Caudate nucleus (tissue), 63 donors: ENCODE measurements at places on chromosomes 5 and 9.

DNA sequence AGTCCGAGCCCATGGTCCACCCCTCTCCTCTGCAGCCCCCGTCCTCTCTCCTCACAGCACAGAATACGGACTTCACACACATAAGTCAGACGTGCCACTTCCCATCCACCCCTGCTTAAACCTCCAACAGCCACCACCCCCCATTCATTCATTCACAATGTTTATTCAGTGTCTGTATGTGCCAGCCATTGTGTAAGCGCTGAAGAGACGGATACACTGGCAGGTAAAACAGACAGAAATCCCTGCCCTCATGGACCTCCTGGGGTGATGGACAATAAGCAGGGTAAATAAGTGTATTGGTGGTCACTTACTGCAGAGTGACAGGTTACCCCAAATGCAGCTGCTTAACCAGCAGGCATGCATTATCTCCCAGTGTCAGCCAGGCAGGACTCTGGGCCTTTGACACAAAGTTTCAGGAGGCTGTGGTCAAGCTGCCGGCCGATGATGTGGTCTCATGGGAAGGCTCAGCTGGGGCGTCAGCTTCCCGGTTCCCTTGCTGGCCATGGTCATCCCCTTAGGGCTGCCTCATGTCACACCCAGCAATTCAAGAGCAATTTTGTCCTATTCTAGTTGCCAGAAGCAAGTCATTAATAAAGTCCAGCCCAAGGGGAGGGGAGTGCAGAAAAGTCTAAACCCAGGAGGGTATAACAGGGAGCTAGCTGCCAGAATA is 1.8 kb upstream of the PAXX start:
- DNase-seq = no peak

DNA sequence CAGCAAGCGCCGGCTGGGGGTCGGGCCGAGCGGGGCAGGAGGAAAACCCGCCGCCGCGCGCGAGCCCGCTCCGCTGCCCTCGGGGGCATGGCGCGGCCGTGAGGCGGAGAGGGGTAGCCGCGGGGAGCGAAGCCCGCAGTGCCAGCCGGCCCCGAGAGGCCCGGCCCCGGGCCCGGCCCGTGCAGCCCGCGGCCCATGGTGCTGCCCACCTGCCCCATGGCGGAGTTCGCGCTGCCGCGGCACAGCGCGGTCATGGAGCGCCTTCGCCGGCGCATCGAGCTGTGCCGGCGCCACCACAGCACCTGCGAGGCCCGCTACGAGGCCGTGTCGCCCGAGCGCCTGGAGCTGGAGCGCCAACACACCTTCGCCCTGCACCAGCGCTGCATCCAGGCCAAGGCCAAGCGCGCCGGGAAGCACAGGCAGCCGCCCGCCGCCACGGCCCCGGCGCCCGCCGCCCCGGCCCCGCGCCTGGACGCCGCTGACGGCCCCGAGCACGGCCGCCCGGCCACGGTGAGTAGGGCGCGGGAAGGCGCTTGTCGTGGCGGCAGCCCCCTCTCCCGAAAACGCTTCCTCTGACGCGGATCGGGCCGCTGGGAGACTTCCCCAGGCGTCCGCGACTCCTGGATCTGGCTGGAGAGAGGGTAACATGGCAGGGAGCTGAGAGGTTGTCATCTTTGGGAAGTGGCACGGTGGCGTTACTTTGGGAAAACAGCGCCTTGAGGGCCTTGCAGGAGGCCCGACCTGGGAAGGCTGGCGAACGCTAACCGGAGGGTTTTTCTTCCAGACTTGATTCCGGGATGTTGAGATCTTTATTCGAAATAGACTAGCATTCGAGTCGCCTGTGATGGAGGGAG is 523 bp downstream of the MAML1 start:
- DNase-seq = peak; percentile 62

DNA sequence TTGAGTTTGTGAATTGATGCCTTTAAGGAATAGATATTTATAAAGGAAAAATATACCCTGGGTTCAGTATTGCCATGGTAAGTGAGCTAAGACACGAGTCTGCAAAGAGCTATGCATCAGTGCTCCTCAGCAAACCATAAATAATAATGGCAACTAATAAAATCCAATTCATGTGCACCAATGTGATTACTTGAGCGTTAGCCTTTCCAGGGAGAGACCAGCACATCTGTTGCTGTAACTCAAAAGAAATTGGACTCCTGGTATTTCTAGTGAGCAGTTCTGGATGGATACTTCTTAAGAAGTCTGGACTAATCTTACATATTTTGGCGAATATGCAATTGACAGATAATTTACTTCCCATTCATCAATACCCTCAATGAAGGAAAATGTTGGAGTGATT is 373.3 kb downstream of the ARHGEF28 start:
- DNase-seq = no peak

DNA sequence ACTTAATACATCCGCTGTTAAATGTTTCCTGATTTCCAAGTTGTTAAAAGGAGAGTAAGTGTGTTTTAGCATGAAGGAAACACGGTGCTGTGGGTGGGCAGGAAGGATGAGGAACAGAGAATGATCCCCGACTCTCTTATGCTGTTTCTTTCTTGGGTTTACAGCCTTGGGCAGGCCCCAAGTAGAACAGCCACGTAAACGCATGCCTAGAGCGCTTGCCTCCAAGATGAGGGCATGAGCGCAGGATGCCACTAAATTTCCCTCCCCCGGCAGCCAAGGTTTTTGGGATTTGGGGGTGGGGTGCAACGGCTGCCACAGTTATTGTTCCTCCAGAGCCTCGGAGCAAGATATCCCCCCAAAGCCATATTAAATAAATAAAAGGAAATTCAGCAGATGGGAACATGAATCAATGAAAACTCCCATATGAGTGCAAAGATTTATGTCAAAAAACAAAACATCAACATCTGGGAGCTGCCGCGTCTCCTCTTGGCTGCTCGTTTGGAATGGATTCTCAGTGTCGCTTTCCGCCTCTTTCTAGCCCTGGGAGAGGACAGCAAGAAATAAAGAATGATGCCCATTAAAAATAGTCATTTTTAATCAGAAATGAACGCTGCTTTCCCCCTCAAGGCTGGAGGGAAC is 10.0 kb upstream of the DELE1 start:
- DNase-seq = peak; percentile 13

GRCh38 chr5:44665101-44665701 is 143.5 kb upstream of the MRPS30 start:
- DNase-seq = no peak

DNA sequence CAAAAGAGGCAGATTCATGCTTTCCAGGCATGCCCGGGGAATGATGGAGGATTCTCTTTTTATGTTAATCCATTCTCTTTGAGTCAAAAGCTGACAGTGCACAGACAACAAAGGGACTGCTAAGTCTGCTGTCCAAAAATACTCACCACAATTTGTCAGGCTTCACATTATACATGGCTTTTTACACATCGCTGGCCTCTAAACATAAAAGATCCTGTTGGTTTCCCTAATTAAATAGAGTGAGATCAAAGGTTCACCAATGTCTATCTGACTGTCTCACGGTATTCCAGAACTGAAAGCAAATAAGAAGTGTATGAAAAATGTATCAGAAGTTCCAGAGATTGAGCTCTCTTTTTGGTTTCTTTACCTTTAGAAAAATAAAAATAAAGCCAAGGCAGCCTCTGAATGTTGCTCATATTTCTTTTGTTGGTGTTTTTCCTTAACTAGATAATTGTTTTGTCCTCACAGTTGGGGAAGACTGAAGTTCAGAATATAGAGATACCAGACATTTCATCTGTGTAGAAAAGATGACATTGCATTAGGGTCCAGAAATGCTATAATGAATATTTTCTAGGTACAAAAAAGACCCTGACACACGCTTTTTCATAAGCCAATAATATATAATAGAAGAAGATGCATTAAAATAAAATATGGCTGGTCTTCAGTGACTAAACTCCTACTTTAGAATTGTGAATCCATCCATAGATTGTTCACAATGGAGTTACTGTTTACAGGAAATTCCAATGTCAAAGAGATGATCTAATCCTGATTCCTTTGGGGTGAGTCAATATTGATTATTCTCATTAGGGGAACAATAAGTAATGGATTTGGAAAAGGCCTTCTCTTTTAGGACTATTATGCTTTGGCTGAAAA is 688.2 kb upstream of the CDH6 start:
- no peak for DNase-seq

DNA sequence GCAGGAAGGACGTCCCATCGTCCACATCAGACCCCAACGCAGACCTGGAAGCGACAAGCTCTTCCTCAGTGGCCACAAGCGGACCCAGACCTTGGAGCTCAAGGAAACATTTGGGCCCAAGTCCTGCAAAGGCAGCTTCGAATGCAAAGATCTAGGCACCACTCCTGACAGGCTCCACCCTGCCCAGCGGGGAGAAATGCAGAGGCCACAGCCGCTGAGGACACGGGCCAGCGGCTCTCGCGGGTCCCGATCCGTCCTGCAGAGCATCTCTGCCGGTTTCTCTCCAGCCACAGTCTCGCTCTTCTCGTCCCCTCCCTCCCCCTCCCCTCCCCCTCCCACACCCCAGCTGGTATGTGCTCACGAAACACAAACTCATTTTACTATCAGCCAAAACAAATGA is 4.9 kb downstream of the SOHLH1 start:
- no peak for DNase-seq

DNA sequence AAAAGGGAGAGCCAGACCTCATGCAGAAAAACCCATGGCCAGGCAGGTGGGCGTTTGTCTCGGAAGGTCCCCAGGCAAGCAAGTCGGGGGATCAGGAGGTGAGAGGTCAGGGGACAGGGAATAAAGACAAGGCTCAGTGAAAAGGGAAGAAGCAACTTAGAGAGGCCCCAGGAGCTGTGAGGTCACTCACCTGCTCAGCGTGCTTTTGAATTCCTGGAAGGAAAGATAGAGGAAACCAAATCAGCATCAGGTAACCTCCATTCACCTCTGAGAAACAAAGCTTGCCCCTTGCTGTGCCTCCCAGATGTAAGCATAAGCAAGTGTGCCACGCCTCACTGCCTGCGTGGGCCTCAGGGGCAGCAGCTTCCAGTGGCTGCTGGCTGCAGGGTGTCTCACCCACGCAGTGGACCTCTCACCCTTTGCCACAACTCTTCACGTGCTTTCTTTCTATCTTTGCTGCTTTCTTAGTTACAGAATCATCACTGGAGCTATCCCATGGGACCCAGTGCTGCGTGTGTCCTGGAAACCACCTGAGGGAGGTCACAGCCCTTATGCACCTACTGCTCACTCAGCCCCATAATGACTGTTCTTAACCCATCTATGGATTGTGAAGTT is 6.0 kb downstream of the TRIM7 start:
- DNase-seq = no peak

DNA sequence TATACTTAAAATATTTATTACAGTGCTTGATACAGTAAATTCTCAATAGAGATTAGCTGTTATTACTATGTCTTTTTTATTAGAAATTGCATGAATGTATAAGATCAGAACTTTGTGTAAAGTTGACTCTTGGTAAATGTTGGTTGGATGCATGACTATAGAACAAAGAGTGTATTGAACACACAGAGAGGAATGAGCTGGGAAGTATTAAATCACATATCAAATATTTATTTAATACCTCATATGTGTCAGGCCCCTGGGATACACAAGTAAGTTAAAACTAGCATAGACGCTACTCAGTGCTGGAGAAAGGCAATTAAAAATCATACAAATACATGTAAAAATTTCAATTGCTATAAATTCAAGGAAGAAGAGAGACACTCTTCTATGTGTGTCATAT is 550.7 kb upstream of the TLE4 start:
- no peak for DNase-seq

DNA sequence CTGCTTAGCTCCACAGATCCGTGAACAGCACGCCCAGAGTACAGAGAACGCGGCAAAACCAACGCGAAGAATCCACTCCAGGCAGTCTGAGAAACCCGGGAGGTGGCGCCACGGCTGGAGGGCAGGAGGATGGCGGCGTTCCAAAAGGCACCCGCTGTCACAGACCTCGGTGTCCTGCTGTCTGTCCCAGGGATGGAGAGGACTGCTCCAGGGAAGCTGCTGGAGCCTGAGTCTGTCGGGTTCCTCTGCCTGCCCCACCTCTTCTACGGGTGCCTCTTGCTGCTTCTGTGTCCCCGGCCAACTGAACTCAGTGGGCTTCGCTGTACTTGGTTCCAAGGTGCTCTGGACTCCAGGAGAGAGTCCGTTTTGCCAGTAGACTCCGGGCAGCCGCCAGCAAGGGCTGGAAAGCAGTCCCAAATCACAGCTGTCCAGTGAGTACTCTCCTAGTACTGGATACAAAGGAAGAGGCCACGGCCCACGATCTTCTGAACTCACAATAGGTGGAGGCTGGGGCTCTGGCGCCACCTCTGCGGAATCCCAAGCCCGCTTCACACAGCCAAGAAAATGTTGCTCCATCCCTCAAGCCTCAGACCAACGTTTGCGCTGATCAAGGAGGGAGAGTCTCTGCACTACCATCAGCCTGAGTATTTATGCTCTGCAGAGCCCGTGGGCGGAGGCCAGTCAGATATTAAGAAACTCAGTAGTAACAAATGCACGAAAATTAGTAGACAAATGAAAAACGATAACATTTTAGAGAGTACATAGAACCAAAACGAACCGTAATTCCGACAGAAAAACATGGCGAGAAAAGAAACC is 440 bp downstream of the ANXA2R start:
- DNase-seq = no peak

DNA sequence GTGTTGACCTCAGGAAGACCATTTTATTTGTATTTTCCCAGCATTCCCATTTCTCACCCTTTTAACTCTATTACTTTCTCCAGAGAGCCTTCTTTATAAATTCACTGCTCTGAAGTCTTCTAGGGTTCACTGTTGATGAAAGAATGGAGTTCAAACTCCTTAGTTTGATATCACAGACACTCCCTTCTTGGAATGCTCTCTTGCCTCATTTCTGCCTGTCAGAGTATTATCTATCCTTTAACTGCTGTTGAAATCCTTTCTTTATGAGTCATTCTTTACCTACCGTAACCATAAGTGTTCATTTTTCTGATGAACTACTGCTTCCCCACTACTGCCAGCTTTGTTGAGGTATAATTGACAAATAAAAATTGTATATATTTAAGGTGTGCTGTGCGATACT is 4.3 kb downstream of the RIC1 start:
- no peak for DNase-seq

DNA sequence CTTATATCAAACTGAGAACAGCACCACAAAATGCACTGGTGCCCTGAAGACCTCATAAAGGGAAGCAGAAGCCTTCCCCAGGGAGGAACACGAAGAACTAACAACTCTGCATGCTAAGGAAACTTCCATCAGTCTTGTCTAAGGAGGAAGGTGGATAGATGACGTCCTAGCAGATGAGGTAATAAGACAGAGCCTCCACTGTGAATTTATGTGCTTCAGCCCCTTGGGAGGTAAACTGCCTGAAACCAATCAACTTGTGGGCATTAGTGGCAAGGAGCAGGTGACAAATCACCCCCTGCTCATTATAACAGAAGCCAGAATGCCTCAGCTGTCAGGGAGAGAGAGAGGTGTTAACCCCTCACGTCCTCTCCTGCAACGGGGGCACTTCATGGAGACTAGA is 48.9 kb upstream of the SPIN1 start:
- DNase-seq = no peak
